ENCODE measurements at places on chromosomes 2 and 18.
A peak's percentile ranks its signal among the peaks of the same experiment; 100 is the strongest.

GRCh38 chr2:199042660-199043379, 414.9 kb downstream of the SATB2 start:
- DNase-seq, result no peak

GRCh38 chr18:26133652-26134051, at the start of gene PSMA8:
Gene PSMA8, plus strand, starts transcription at chr18:26133869. Its CDS starts 97 bp downstream, at chr18:26133966.
- DNase-seq, result no peak

DNA sequence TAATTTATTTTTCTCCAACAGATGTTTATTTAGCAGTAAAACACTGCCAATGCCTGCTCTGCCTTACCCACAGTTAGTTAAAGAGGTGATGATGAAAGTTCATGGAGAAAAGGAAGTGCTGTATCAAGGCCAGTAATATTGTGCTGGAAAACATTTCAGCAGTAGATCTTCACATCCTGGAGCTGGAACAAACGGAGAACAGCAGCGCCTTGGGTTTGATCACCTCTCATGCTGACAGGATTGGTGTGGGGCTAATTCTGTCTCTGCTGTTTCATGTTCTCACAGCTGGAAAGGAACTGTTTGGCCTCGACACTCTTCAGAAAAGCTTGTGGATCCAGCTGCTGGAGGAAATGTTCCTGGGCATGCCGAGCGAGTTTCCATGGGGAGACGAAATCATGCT, 61.5 kb upstream of the RPE start:
- no peak for DNase-seq

DNA sequence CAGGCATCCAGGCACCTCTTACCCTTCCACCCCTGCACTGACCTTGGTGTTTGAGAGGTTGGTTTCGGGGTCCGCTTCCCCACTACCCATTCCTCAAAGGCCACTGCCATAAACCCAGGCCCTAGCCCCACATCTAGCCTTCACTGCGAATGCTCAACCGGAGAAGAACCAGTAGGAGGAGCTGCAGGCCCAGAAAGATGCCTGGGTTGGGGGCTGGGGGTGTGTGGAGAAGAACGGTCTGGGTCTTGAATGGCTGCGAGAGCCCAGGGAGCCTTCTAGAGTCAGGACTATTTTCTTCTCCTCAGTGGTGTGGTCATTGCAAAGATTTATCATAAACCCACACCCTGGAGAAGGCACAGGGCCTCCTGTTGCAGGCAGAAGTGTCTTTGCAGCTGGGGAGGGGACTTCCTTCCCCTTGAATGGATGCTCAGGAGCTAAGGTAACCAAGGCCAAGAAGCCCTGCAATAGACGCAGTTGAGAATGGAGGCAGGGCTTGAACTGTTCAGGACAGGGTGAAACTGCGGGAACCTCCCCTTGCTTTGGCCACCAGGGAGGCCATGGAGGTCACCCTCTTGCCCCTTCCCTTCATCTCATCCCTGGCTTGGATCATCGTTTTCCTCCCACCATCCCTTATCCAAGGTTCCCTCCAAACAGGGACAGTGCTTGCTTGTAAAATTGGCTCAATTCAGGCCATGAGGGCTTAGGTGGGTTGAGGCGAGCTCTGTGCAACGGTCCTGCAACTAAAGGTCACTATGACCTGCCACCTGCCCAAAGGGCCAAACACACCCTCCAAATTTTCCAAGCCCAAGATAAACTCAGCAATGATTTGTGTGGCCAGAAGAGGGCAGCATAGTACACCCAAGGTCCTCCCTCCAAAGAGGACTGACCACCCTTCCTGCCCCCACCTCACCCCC, 20.9 kb downstream of the THNSL2 start:
- no peak for DNase-seq

DNA sequence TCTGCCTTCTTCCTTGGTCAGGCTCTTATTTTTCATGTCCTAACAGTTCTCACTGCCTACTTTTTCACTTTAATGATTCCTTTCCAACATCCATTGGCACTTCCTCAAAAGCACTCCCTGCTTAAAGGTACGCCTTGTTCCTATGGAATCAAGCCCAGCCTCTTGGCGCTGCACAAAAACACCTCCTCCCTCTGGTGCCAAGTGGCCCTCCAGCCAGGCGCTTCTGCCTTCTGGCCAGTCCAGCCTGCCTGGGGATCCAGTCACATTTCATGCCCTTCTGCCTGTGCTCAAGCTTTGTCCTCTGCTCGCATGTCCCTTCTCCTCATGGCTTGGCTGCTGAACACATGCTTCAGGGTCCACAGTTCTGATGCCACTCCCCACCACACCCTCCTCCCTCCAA, 6.3 kb downstream of the TPRKB start:
- no peak for DNase-seq

DNA sequence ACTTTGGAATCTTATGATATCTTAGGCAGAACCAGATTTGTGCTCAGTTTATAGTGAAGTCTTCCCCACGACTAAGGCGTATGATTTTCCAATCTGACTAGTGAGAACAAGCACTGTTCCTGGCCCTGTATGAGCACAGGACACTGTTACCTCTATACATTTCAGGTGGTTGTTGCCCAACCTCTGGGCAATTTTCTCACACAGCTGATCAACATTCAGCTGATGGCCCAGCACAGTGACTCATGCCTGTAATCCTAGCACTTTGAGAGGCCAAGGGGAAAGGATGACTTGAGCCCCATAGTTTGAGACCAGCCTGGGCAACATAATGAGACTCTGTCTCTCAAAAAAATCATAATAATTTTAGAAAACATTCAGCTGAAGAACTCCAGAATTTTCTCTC, 119.5 kb downstream of the ASXL3 start:
- no peak for DNase-seq

- DNase-seq, result no peak
Observed at GRCh38 chr2:214781226-214781625, 28.3 kb downstream of the BARD1 start.

DNA sequence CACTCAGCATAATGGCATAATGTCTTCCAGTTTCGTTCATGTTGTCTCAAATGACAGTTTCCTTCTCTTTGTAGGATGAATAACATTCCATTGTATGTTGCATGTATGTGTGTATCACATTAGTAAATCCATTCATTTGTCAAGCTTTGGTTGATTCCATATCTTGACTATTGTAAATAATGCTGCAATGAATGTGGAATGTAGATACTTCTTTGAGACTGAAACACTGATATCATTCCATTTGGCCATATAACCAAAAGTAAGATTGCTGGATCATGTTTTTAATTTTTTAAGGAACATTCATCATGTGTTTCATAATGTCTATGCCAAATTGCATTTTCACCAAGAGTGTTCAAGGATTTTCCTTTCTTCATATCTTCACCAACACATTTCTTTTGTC, 1711.4 kb upstream of the PIK3C3 start:
- no peak for DNase-seq

- DNase-seq, result peak; percentile 10
Observed at GRCh38 chr2:189466656-189467055, 25.4 kb downstream of the WDR75 start.

DNA sequence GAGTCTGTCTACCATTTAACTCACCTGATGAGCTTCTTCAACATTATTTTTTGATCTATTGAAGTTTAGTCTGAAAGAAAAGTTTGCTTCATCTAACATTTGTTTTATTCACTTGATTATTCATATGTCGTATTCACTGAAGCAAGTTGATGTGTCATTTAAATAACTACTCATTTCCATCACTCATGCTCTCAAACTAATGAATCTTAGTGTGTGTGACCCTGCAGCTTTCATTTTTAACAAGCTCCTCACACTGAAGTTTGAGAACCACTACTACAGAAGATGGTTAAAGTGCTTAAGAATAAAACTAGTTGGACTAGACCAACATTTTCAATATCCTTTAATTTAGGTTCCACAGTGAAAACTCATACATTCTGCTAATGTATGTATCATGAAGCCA, 1.8 kb upstream of the ABI2 start:
- no peak for DNase-seq

GRCh38 chr2:46073540-46074046, 223.6 kb upstream of the EPAS1 start:
- DNase-seq, result peak; percentile 82

GRCh38 chr2:98923244-98923940, 12.6 kb downstream of the CRACDL start:
- no peak for DNase-seq

- DNase-seq, result no peak
Observed at GRCh38 chr2:130818809-130819208, 17.9 kb upstream of the ARHGEF4 start.

GRCh38 chr2:62412347-62412742, 93.7 kb downstream of the TMEM17 start:
- no peak for DNase-seq

GRCh38 chr2:128317181-128317898, 1.3 kb downstream of the HS6ST1 start:
- DNase-seq, result no peak

GRCh38 chr2:21415234-21415633, 291.5 kb downstream of the TDRD15 start:
- DNase-seq, result no peak

GRCh38 chr2:222756951-222757650, 85.6 kb downstream of the MOGAT1 start:
- DNase-seq, result no peak

DNA sequence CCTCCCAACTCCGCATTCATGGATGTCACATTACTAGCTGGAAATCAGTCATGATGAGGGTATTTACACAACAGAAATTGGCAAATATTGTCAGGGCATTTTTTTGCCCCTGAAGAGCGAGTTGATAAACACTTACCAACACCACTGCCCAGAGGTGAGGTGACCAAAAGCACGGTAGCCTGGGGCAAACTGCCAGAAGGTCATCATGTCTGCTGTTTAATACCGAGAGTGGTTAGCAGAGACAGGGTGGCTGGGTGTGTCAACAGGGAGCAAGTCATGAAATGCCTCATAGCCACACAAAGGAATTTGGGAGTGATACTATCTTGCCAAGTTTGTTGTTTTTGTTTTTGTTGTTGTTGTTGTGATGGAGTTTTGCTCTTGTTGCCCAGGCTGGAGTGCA, 37.0 kb upstream of the EPC2 start:
- DNase-seq, result no peak

DNA sequence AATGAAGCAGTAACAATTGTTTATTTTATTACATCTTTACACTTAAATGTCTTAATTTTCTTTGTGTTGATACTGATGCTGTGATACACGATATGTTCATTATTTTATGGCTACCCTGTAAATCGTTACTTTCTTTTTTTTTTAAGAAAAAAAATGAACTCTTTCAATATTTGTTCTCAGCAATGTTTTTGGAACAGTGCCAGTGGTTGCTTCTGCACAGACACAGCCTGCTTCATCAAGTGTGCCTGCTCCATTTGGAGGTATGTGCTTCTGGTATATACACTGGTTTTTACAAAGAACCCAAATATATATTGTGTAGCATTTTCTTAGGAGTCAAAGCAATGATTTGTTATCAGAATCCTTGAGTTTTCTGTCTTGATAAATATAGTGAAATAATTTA, 62.2 kb upstream of the SCYGR2 start:
- DNase-seq, result no peak

DNA sequence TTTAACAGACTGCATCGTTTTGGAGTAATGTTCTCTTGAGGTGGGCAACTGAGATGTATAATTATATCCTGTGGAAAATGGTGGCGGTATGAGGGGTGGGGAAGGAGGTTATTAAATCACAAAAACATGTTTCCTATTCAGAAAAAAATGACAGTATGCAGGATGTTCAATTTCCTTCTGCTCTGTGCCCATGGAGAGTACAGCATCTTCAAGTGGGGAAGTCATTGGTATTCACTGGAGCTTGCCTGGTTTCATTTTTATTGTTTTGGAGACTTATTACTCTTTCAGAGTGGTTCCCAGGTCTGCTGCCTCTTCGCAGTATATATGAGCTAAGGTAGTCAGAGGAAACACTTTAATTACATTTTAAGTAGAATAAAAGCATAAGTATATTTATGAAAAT, 318.8 kb upstream of the RAB12 start:
- no peak for DNase-seq

DNA sequence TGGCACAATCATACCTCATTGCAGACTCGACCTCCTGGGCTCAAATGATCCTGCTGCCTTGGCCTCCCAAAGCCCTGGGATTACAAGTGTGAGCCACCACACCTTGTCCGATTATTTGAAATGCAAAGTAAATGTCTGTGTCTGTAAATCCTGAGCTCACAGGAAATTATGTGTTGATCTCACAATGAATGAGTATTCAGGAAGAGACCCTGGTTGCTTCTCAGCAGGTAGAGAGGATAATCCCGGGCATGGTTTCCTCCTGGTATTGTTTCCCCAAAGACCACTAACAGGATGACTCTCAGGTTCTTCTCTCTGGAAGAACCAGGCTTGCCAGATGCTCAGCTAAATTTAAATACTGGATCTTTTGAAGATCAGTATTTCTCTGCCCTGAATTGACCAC, 147.6 kb downstream of the LDLRAD4 start:
- no peak for DNase-seq

- no peak for DNase-seq
Observed at GRCh38 chr2:71605173-71605641, 151.8 kb downstream of the DYSF start.

DNA sequence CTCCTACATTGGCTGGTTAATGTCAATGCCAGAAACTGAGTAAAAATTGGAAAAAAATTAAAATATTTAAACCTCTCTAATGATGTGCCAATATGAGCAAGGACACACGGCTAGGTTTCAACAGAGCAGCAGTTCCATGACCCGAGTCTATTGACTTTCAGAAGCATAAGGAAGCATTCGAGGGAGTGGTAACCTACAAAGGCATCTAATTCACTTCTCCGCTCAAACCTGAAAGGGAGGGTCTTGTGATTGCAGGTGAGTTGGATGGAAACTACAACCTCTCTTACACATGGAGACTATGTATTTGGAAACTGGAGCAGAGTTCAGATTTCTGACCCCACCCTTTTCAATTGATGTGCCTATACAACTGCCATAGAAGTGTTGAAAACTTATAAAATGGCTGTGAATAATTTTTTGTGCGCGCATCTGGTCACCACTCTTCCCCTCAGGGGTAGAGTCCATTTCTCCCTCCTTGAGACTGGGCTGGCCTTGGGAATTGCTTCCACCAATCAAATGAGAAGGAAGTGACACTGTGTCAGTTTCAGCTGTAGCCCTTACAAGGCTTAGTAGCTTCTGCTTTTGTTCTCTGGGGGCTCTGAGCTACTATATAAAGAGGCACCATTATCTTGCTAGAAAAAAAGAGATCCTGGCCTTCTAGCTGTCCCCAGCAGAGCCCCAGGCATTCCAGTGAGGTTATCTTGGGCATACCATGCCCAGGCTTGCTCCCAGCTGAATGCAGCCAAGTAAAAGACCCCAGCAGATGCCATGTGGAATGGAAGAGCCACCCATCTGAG, 278.0 kb downstream of the EPHA4 start:
- no peak for DNase-seq

DNA sequence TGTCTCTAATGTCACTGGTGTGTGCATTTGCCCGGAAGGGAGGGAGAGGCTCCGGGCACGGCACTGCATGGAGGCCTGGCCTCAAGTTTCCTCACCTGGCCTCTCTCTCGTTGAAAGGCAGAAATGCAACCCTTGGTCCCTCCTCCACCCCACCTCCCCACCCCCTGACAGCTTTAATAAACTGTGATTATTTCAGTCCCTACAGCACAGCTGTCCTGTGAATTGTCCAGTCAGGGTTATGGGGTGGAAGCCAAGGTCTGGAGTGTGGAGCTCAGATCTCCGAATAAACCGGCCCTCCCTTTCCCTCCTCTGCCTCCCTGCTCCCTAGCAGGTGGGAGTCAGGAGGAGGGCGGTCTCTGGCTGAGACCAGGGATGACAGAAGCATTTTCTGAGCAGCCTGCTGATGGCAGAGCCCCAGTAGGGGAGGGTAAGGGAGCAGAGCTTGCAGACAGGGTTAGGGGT, 199.2 kb upstream of the SMAD2 start:
- DNase-seq, result no peak
